Myocyte (in vitro differentiated cells): ENCODE measurements at places on chromosomes 6 and 20. TPM values are rescaled to one million over a fixed set of nuclear protein-coding genes. Genes with fewer than 3 reads are reported as not detected.

The KHDRBS2 gene
- not detected in 2 replicates for total RNA-seq

The BNIP5 gene
- not detected in 2 replicates for total RNA-seq

The BTBD9 gene
- 6.8 and 9.9 TPM in 2 replicates for total RNA-seq

The GMPR gene
- total RNA-seq = 37.5 and 43.6 TPM in 2 replicates

The MAS1 gene
- total RNA-seq = under 0.01 TPM in 1 of 2 replicates, not detected in the other

The GINM1 gene
- 39.8 and 42.0 TPM in 2 replicates for total RNA-seq

The CDSN gene
- total RNA-seq = 0.16 TPM in 1 of 2 replicates, not detected in the other

The ECT2L gene
- total RNA-seq = not detected in 2 replicates

The NT5E gene
- total RNA-seq = 29.4 and 42.7 TPM in 2 replicates

The SAMD5 gene
- total RNA-seq = 4.1 and 6.7 TPM in 2 replicates

DNA sequence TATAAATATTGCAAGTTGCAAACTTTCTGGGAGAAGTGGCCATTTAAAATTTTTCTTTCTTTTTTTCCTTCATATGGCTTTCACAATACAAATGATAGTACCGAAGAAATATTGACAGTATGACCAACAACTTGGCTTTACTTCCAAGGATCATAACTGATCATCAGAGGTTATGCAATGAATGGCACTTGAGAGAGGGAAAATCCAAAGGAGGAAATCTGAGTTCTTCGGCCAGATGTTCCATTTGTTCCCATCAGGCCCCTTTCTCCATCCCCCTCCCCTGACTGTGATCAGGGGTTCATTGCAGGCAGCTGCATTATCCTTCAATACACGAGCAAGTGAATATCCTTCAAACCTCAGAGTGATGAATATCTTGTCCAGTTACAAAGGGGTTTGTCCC, 130.0 kb upstream of the UST start:
- no peak for DNase-seq

- DNase-seq = no peak
These were observed 74.1 kb downstream of the VIP start for GRCh38 chr6:152824666-152825065.

DNA sequence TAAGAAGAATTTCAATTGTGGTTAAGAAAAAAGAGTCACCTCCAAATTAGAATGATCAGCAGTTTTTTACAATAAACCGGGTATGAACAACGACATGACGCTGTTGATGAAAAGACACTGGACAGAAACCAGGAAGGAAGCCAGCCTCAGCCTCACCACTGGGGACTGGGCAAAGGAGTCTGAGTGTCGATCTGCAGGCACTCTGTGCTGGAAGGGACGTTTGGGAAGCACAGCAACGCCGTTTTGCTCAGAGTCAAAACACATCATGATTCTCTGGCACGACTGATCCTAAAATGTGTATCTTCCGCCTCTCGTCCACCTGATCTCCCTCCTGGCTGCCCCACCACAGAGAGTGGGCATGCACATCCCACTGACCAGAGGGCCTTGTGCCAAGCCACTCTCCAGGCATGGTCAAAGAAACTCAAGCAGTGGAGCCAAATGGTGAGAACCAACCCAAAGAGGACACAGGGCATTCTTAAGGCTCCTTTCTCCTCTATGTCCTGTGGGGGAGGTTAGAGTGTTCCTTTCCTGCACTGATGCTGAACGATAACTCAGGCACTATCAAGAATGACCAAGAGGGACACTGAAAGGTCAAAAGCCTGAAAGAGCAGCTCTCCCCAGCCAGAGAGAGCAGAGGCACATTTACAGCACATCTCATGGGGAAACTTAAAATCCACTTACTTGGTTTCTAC, 68.8 kb downstream of the AGPAT4 start:
- no peak for DNase-seq

DNA sequence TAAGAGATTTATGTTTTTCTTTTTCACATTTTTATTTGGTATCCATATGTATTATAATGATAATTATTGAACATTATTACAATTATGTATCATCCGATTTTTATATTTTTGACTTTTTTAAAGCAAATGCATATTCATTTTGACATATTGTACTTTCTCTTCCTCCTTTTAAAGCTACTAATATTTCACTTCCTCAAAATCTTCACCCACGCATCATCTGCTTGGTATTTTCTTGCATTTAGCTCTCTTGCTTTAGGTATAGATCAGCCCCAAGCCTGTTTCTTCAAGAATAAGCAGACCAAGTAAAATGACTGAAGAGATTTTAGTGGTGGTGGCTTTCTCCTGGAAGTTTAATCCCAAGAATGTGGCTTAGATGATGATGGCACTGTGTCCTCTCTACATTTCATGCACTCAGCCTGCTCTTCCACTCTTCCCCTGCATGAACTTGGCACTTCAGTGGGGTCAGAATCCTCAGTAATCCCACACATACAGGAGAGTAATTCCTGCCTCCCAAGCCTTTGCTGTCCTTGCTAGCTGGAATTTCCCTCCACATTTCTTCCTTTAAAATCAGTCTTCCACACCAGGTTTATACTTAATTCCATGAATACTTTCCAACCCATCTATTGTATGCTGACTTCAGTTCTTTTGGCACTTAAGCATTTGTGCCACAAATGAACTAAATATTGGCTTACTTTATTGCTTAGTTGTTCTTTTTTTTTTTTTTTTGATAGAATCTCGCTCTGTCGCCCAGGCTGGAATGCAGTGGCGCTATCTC, 8.2 kb downstream of the NCOA7 start:
- DNase-seq = no peak

DNA sequence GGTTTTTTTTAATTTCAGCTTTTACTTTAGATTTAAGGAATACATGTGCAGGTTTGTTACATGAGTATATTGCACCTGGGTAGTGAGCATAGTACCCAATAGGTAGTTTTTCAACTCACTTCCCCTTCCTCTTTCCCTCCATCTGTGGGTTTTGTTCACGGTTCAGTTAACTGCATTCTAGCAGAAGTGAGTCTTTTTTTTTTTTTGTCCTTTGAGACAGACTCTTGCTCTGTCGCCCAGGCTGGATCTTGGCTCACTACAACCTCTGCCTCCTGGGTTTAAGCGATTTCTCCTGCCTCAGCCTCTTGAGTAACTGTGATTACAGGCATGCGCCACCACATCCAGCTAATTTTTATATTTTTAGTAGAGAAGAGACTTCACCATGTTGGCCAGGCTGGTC, 8.7 kb downstream of the UBR2 start:
- DNase-seq = no peak

GRCh38 chr6:145137425-145137824, 597.9 kb downstream of the EPM2A start:
- DNase-seq = peak; percentile 43

DNA sequence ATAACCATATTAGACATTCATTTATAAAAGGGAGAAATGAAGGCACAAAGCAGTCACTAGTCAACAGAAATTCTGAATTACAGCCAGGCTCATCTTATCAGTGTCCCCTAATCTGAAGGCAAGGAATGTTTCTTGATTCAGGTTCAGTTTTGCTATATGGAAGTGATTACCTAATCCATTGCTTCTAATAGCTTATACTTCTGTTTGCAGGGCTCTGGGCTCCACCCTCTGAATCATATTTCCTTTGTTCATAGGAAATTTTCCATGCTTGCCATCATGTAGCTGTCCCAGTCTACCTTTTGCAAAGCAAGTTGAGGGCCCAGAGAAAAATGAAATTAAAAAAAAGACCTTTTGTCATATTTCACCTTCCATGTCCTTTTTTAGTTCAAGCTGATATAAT, 96.0 kb downstream of the LCA5 start:
- no peak for DNase-seq

DNA sequence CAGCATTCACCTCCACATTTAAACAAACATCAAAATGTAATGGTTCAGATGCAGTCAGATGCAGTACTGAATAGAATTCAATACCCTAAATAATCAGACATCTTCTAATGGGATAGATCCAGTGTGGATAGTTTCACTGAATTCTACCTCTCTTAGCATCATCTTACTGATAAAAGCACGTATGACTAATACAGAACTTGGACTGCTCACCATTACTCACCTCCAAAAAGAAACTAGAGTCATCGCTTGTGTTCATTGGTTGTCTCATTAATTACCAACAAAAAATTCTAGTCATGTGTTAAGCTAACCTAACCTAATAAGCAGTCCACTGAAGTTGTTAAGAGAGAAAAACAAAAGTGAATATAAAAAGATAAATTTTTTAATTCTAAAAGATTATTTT, 165.9 kb upstream of the IRAK1BP1 start:
- DNase-seq = no peak

DNA sequence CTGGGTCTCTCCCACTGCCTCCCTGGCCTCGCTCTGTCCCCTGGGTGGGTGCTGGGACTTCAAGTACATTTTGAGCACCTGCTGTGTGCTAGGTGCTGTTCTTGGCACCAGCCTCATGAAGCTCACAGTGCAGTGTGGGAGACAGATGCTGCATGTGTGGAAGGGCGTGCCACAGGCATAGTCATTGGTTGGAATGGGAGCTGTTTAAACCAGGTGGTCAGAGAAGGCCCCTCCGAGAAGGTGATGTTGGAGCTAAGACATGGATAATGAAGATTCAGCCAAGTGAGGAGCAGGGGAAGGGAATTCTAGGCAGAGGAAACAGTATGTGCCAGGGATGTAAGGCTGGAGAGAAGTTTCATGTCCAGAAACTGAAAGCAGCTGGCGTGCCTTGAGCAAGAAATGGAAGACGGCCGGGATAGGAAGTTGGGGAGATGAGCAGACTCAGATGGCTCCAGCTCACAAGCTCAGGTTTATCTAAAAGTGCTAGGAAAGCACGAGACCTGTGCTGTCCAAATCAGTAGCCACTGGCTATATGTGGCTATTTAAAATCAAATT, 9.9 kb downstream of the LPIN3 start:
- DNase-seq = no peak

DNA sequence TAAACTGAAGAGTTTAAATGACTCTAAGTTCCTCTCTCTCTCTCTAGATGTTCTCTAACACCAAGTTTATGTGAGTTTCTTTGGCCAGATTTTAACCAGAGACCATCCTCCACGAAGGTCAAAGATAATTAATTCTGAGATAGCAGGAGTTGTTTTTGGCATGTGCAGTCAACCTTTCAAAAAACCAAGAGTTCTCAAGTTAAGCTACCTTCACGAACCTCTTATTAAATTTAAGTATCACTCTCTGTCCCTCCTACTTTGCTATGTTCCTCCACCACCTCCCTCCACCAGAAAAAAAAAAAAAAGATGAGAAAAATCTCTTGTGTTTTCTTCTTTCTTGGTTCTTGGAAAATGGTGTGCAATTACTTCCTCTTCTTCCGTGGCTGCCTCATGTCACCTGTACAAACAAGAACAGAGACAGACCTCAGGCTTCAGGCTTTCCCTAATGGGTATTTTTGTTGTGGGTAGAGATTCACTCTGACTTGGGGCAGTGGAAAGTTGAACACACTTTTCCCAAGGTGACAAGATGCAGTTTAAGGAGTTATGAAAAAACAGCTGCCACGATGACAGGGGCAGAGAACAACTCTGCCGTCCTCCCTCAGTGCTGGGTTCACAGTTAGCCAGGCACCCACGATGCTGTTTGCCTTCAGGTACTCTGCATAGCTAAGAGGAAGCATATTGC, 64.3 kb downstream of the ADTRP start:
- no peak for DNase-seq

DNA sequence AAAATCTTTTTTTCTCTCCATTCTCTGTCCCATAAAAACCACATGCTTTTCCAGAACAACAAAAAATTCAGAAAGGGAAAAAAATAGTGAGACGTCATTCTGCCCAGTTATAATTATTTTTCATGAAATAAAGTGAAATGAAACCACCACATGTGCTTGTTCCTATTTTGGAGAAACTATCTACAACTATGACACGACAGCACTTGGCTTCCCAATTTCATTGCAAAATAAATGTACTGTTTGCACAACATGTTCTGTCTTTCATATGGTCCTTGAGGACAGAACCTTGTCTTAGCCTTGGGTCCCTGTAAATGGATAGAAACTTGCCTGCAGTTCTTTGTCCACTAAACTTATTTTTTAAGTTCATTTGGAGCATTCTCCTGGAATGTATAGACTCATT, 5.6 kb upstream of the MAN1A1 start:
- no peak for DNase-seq

DNA sequence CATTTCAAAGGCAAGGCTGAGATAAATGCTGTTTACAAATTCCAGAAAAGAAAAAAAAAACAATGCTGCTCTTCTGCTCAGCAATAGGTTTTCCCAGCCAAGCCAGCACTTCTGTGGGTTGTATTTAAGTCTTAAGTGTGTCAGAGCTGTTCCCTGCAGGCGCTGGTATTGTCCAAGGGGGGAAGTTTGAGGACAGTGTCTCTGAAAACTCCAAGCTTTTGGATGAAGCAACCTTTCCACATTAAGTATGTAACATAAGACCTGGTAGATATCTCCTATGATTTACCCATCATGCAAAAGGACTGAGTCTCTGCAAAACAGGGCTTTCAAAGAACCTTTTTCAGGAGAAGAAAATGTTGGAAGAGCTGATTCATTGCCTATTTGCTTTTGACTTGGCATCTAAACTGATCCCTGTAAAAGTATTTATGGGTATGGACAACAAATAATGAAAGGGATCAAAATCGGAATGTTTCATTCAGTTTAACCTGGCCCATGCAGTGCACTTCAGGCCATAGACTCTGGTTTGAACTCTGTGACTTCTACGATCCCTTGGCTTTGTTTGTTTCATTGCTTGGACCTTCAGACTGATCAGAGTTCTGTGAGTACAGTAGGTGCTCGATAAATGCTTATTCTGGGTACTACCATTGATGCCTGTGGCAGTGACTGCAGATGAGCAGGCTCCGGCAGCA, 16.1 kb upstream of the PLG start:
- DNase-seq = no peak

DNA sequence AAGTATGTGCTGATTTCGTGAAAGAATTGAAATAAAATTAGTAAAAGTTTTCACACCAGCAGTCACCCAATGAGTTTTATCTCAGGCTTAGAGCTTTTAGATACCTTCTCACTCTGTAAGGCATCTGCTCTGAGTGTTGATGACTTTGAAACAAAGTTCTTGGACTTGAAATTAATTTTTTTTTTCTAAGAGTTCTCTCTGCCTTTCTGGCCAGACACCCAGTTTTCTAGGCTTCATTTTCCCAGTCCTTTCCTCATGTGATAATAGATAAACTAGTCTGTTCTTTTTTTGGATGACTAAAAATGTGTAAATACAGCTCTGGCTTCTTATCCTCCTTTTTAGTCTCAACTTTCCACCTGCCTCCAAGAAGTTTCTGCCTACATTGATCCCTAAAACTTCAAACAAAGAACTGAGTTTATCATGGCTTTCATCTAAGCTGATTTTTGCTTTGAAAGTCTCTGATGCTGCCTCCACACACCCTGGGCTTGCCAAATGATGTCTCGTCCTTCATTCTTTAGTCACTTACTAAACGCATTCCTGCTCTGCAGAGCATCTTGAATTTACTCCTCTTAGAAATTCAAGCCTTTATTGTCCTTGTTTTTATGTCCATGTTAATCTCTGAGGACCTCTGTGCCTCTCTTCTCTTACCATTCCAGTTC, 32.7 kb downstream of the SLX4IP start:
- DNase-seq = no peak

DNA sequence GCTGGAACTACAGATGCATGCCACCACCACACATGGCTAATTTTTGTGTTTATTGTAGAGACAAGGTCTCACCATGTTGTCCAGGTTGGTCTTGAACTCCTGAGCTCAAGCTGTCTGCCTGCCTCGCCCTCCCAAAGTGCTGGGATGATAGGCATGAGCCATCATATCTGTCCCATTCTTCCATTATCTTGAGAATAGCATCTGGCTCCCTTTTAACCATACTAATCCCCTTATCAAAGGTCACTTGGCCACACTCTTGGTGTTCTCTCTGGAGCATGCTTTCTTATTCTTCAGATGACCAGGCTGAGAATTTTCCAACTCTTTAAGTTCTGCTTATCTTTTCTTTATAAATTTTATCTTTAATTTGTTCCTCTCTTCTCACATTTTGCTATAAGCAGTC, 15.9 kb upstream of the TRERF1 start:
- DNase-seq = no peak

GRCh38 chr6:149592983-149593382, 26.8 kb downstream of the GINM1 start:
- no peak for DNase-seq
